Caki2 (cell line): ENCODE measurements at places on chromosomes 16 and 17. TPM values are rescaled to one million over a fixed set of nuclear protein-coding genes. Genes with fewer than 3 reads are reported as not detected.

DNA sequence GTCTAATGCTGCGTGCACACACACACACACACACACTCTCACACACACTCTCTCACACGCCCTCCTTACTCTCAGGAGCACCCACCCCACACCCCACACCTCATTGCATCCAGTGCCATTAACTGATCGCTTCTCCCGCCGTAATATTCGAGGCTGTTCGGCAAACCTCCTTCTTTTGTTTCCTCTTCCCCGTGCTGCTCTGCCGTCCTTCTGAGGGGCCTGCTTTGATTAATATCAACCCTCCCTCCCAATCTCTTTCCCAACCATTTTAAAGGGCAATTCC, 156.2 kb upstream of the TNRC6C start:
- DNase-seq = no peak

- DNase-seq = no peak
Observed at GRCh38 chr16:47424846-47425245, 36.0 kb downstream of the ITFG1 start.

GRCh38 chr17:35605678-35606077, 18.6 kb downstream of the AP2B1 start:
- no peak for DNase-seq

DNA sequence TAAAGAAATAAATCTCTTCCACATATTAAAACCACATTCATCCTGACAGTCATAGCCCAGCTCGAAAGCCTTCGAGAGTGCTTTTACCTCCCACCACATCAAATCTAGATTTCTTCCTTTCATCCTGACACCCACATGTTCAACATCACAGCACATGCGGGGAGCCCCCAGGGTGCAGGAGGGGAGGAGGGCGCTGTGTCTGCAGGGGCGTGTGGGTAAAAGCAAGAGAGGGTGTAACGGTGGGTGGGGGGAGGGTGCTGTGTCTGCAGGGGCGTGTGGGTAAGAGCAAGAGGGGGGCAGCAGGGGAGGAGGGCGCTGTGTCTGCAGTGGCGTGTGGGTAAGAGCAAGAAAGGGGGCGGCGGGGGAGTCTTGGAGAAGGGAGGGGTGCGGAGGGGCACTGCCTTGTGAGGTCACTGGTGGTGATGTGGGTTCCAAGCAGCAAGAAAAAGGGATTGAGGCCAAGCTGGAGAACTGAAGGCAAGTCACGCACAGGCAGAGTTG, 34.7 kb downstream of the ADCY9 start:
- no peak for DNase-seq

DNA sequence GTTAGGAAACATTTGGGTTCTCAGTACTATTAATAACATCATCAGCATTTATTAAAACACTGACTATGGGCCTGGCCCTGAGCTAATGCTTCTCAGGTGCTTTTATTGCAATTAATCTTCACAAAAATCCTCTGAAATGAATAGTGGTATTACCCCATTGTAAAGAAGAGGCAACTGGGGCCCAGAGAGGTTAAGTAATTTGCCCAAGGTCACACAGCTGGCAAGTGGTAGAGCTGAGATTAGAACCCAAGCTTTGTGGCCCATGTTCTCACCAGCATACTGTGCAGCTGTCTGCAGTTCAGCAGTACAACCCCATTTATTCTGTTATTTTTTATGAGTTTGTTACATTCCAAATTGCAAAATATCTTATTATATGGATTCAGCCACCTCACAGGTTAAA, 82.3 kb downstream of the TBC1D16 start:
- DNase-seq = no peak

GRCh38 chr17:40536295-40537171, 28.7 kb downstream of the CCR7 start:
- DNase-seq = no peak

- no peak for DNase-seq
Observed at GRCh38 chr17:17346428-17347233, 43.5 kb downstream of the NT5M start.

DNA sequence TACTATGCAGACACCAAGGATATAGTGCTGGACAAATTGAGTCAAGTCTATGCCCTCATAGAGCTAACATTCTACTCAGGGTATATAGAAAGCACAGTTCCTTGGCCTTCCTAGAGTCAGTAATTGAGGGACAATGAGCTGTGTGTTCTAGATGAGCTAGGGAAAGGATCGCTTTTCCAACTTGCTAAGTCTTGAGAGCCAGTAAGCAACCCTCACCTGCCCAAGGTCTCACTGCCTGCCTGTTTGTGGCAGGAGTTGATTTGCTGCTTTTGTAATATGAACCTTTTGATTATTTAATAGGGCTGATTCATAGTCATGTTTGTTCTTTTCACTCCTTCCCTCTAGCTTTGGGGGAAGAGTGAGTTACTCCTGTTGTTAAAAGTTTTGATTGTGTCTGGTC, 6.5 kb downstream of the DDX42 start:
- DNase-seq = peak; percentile 29

- no peak for DNase-seq
Observed at GRCh38 chr16:2709588-2709984, 10.4 kb downstream of the PRSS27 start.

DNA sequence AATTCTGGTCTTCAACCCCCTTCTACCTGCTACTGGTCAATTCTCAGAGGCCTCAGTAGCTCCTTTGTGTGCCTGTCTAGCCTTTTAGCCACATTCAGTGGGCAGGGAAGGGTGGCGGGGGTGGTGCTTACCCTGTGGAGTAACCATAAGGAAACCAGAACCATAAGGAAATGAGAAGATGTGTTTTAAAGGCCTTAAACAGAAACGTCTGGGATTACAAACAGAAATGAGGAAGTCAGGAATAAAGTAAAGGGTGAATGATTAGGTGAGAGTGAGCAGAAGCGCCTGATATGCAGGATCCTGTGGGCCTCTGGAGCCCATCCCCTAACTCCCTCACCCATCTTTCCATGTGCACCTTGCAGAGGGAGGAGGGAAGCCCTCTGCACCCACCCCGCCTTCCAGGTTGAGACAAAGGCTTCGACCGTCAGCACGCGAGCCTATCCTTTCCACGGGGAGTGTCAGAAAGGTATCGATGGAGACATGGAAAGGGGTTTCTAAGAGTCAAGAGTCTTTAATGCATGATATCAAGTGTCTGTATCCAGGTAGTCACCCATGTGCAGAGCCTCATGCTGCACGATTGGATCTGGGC, 20.4 kb downstream of the KIAA0513 start:
- DNase-seq = no peak

- DNase-seq = no peak
Observed at GRCh38 chr16:72972878-72973571, 74.9 kb downstream of the ZFHX3 start.

- DNase-seq = peak; percentile 12
Observed at GRCh38 chr17:30824002-30824355, 513 bp downstream of the CRLF3 start.

- no peak for DNase-seq
Observed at GRCh38 chr16:74264811-74265210, 31.8 kb upstream of the PSMD7 start.

- DNase-seq = peak; percentile 85
Observed at GRCh38 chr16:6682142-6682811, 650.4 kb upstream of the RBFOX1 start.

DNA sequence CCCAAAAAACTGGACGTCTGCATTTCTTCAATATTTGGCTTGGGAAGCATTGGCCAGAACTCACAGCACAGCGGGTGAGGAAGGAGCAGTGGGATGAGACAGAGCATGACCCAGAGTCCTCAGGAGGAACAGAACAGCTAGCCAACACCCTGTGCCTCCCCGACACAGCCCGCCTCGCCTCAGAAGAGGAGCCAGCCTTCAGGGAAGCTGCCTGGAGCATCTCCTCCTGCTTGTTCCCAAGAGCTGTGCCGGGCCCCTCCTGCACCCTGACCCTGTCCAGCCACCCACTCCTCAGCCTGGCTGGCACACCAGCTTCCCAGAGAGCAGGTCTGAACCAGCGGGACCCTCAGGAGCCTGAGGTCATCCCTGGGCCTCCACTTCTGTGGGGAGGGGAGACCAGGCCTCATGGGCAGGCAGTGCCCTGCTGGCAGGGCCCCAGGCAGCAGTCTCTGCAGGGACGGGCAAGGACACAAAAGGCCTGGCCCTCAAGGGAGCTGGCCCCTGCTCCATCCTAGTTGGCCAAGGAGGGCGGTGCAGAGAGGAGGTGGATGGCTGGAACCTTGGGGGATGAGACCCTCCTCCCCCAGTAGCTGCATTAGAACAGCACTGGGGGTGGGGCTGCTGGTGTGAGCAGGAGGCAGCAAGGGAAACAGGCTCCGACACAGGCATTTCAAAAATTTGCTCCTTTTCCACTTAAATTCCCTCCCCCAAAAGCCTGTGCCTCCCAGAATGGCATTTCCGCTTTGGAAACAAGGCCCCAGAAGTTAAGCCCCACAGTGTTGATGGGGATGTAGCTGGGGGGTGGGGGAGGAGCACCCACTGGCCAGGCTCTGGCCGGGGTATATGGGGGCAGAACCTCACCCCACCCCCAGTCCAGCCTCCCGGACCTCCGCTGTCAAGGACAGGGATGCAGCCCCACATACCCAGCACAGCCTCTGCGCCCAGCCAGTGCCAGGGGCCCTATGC, 1.8 kb upstream of the BCAR1 start:
- no peak for DNase-seq

DNA sequence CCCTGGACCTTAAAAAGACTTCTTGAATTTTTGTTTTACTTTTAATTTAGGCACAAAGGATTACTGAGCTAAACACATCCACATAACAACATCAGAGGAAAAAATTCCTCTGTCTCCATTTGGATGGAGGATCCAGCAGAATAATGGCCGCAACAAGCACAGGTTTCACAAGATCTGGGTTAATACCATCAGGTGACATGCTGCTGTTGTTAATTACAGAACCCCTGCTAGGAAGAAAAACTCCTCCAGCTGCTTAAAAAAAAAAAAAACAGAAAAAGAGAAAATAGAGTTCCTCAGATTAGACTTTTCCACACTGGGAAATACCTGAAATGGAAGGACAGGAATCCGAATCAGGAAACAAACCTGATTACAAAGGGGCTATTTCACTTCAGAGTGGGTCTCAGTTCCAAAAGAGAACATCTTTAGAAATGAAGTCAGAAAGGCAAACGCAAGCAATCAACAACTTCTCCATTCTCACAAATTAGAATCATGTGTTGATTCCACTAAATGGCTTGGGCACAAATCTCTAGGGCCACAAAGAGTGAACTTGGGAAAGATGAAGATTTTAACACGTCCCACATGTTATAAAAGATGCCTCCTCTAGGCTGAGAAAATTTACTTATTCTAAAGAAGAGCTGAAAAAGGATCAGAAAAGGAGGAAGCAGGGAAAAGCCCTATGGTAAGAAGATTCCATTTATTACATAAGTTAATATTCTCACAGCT, 44.0 kb downstream of the SPOP start:
- DNase-seq = no peak

DNA sequence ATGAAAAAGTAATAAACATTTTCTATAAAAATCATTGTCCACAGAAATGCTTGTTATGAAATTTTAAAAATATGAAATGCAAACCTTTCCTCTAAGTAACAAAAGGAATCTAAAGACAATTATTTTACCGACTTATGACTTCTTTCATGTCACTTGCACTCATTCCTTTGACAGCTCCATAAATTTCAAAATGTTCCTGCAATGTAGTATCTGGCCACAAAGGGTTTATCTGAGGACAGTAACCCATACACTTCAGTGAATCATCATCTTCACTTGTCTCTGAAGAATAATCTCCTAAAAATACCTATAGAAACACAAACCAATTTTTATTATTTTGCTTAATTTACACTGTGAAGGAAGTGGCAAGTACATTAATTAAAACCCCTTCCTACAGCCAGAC, 25.6 kb upstream of the ABCA10 start:
- no peak for DNase-seq

DNA sequence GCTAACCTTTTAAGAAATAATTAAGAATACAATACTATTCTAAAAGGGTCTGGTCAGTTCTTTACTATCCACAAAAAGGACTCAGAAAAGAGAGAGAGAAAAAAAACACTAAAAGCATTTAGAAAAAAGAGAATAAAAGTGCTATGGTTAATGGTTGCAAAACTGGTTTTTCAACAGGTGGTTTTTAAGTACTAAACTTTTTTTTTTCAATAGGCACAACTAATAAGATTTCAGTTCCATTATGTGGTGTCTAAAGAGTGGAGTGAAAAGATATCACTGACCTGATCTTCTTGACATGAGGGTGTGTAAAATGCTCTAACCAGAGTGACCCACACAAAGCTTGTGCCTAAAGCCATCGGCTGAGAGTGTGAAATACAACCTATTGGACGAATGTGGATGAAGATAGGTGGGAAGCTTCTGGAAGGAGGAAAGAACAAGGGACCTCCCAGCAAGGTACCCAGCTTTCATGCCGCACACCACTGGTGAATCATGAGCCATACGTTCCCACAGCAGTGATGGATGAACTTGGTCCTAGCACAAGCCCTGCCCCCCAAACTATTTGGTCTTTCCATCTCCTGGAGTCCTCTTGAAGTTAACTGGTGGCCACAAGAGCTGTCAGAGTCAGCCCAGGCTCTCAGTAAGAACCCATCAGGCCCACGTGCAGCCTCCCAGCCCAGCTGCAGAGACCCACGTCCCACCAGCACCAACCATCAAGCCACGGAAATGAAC, 103.0 kb downstream of the ZFHX3 start:
- DNase-seq = no peak

GRCh38 chr16:3187798-3188674, at the start of gene OR1F1:
TSS of gene OR1F1 (plus strand) at chr16:3188204.
- peak; percentile 79 for DNase-seq

- no peak for DNase-seq
Observed at GRCh38 chr17:78641243-78641642, 64.0 kb upstream of the DNAH17 start.

- DNase-seq = no peak
Observed at GRCh38 chr17:70134042-70134441, 35.3 kb upstream of the KCNJ2 start.

DNA sequence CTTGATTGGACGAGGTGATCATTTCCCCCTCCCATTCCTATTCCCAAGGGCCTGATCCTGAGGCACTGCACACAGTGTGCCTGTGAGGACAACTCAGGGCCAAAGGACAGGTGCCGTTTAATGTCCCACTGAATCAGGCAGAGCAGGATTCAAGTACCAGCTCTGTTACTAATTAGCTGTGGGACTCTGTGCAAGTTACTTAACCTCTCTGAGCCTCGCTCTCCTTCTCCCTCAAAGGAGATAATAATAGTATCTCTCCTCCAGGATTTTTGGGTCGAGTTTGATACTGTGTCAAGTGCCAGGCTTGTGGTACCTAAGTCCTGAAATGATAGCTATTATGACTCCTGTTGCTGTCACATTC, 86.8 kb upstream of the NKD1 start:
- DNase-seq = no peak

KRT12 gene
- total RNA-seq = not detected in 2 replicates

CLEC10A gene
- not detected in 2 replicates for total RNA-seq

NLRC3 gene
- total RNA-seq = not detected in 2 replicates

MMP2 gene
- 0.51 TPM in 1 of 2 replicates, not detected in the other for total RNA-seq

KRT24 gene
- total RNA-seq = not detected in 2 replicates

CA4 gene
- total RNA-seq = not detected in 2 replicates

ALOX15 gene
- total RNA-seq = not detected in 2 replicates

CA5A gene
- not detected in 2 replicates for total RNA-seq

CDH5 gene
- not detected in 2 replicates for total RNA-seq

KCNH4 gene
- total RNA-seq = not detected in 2 replicates

KRT222 gene
- total RNA-seq = 3.1 and 6.8 TPM in 2 replicates

SLC52A1 gene
- not detected in 2 replicates for total RNA-seq

ARL2BP gene
- total RNA-seq = 134 and 155 TPM in 2 replicates

CHST5 gene
- total RNA-seq = not detected in 2 replicates
